Uterus (tissue), 4 donors: ENCODE measurements at places on chromosomes 3 and 15. TPM values are rescaled to one million over a fixed set of nuclear protein-coding genes. Genes with fewer than 3 reads are reported as not detected.

DNA sequence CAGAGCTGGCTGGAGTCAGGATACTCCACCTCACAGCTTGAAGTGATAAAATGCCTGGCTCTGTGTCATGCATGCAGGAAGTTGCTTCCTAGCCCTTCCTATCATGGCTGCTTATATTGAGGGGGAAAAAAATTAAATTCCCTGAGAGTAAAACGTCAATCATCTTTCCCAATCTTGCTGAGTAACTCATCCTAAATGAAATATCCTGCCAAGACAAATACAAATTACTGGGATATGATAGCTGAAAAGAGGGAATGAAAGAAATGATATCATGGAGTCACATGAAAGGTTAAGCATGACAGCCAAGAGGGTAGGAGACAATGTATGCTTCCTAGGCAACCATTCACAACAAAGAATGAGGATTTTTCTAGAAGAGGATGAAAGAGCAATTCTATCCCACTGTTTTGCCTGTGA is 110.6 kb downstream of the ABI3BP start:
- H3K36me3 ChIP-seq = no peaks in the 10 kb centered on the region
- no peak overlapping the region for H3K27ac ChIP-seq
- no peak overlapping the region for H3K4me3 ChIP-seq
- DNase-seq = no peak
- no peaks in the 10 kb centered on the region for H3K27me3 ChIP-seq
- H3K4me1 ChIP-seq = no peaks in the 10 kb centered on the region

GRCh38 chr3:146896711-146897110 is 291.6 kb upstream of the PLSCR5 start:
- H3K36me3 ChIP-seq = no peaks in the 10 kb centered on the region
- no peak for DNase-seq
- no peak overlapping the region for H3K27ac ChIP-seq
- H3K4me3 ChIP-seq = no peak overlapping the region

GRCh38 chr15:96047255-96047931 is 283.1 kb upstream of the NR2F2 start:
- H3K36me3 ChIP-seq = no peaks in the 10 kb centered on the region
- no peaks in the 10 kb centered on the region for H3K4me1 ChIP-seq
- peak; percentile 36 for DNase-seq
- no peaks in the 10 kb centered on the region for H3K27me3 ChIP-seq

DNA sequence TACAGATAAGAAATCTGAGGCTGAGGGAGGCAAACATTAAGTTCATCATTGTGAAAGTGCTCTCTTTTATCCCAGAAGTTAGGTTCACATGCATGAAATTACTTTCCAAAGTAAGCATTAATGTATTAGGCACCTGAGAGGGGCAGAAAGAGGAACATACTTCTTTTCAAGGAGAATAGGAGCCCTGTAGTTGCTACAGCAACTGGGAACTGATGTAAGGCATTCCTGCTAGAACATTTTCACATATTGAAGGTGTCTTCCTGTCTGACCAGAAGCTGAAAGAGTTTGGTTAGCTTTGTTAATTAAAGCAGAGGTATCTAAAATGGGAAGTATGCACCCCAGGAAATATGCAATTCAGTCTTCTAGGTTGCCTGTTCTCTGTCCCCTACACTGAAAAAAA is 65.5 kb upstream of the ZBTB20 start:
- H3K27ac ChIP-seq = no peak overlapping the region
- H3K36me3 ChIP-seq = no peaks in the 10 kb centered on the region
- H3K4me3 ChIP-seq = no peak overlapping the region
- DNase-seq = no peak

- no peak overlapping the region for H3K4me3 ChIP-seq
- no peak for DNase-seq
- H3K4me1 ChIP-seq = no peaks in the 10 kb centered on the region
- H3K36me3 ChIP-seq = no peaks in the 10 kb centered on the region
- H3K27me3 ChIP-seq = no peaks in the 10 kb centered on the region
- H3K27ac ChIP-seq = no peak overlapping the region
These were observed 16.0 kb upstream of the MEGF11 start for GRCh38 chr15:66269326-66270090.

DNA sequence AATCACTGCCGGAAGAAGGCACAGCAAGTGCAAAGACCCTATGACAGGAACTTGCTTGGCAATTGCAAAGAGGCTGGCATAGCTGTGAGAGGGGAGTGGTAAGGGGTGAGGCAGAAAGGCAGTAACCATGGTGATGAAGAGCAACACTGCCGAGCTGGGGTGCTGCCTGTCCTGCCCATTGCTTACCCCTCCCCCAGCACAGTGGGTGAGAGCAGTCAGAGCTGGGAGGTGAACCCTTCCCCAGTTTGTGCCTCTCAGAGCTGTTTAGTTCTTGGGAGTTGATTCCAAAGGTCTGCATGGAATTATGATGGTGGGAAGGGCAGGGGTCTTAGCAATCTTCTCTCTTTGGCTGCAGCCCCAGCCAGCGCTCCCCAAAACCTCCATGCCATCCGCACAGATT is 8.8 kb downstream of the TYRO3 start:
- no peaks in the 10 kb centered on the region for H3K4me1 ChIP-seq
- no peaks in the 10 kb centered on the region for H3K36me3 ChIP-seq
- H3K27ac ChIP-seq = no peak overlapping the region

DNA sequence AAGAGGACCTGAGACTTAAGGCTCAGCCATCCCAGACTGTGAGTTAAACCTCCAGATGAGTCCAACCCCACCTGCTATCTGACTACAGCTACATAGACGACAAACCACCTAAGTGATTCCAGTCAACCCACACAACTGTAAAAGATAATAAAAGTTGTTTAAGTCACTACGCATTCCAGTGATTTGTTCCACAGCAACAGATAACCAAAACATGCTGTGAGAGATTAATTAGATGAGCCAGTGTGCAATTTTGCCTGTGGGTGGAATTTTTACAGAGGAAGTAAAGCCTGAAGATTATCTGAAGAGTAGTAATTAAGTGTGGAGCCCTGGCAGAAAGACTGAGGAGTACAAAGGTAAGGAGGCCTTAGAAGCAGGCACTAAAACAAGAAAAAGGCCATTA is 5.4 kb downstream of the BTBD1 start:
- no peaks in the 10 kb centered on the region for H3K27me3 ChIP-seq
- H3K27ac ChIP-seq = peak overlapping the region; percentile 26
- H3K4me3 ChIP-seq = no peak overlapping the region
- no peaks in the 10 kb centered on the region for H3K36me3 ChIP-seq
- no peak for DNase-seq
- H3K4me1 ChIP-seq = no peaks in the 10 kb centered on the region

DNA sequence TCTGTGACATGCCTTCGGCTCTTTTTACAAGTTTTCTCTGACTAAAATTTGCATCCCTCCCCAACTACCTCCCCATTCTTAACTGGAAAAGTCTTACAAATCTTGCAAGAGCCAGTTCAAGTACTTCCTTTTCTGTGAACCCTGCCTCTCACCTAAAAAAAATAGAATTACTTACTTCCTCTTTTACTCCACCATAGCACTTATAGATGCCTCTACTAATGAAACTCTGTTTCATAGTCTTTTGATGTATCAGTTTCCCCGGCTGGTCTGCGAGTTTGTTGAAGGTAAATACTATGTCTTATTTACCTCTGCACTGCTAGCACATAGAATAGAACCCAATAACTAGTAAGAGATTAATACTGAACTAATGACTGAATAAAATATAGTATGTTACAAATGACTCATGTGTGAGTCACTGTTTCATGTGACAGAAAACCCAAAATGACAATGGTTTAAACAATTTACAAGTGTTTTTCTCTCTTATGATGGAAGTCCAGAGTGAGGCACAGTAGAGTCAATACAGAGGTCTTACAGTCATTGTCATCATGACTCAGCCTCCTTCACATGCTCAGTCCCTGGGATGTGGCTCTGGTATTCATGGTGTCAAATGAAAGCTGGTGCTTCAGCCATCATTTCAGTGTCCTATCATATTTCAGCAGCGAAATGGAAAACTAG is 393.5 kb downstream of the RSL24D1 start:
- DNase-seq = no peak
- no peaks in the 10 kb centered on the region for H3K4me1 ChIP-seq
- H3K36me3 ChIP-seq = no peaks in the 10 kb centered on the region

- no peak overlapping the region for H3K27ac ChIP-seq
- no peaks in the 10 kb centered on the region for H3K4me1 ChIP-seq
These were observed 134.3 kb downstream of the ATP10A start for GRCh38 chr15:25728816-25729215.

- H3K27me3 ChIP-seq = no peaks in the 10 kb centered on the region
- DNase-seq = peak; percentile 43
- H3K4me1 ChIP-seq = no peaks in the 10 kb centered on the region
- H3K36me3 ChIP-seq = no peaks in the 10 kb centered on the region
- no peak overlapping the region for H3K4me3 ChIP-seq
These were observed 281.9 kb upstream of the LRRFIP2 start for GRCh38 chr3:37456270-37456708.

DNA sequence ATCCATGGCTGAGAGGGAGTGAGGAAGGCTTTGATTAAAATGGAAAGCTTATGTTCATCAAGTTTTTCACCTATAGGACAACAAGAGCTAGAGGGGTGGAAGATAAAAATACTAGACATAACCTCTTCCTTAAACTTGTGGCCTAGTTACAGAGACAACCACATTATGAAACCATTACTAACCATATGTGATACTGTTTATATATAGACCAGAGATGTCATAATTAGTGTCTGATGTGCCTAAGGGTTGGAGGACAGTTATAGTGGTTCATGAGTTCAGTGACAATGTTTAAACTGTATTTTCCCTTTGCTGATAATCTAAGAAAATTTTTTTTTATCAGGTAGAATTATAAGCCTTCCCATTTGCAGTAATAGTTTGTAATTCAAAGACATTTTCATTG is 23.7 kb downstream of the PHLDB2 start:
- no peaks in the 10 kb centered on the region for H3K27me3 ChIP-seq
- no peaks in the 10 kb centered on the region for H3K4me1 ChIP-seq
- H3K36me3 ChIP-seq = no peaks in the 10 kb centered on the region
- DNase-seq = no peak
- no peak overlapping the region for H3K4me3 ChIP-seq

- no peak for DNase-seq
- H3K27me3 ChIP-seq = no peaks in the 10 kb centered on the region
- H3K36me3 ChIP-seq = no peaks in the 10 kb centered on the region
These were observed 117.9 kb downstream of the HERC1 start for GRCh38 chr15:63715818-63716217.

GRCh38 chr15:40343512-40343911 is 2.8 kb upstream of the CCDC9B start:
- H3K36me3 ChIP-seq = no peaks in the 10 kb centered on the region
- no peaks in the 10 kb centered on the region for H3K27me3 ChIP-seq
- no peak for DNase-seq
- peak overlapping the region; percentile 48 for H3K27ac ChIP-seq

GRCh38 chr15:63380808-63381282 is 801 bp downstream of the CA12 start:
- H3K27ac ChIP-seq = no peak overlapping the region
- no peaks in the 10 kb centered on the region for H3K4me1 ChIP-seq
- H3K4me3 ChIP-seq = peak overlapping the region; percentile 18
- H3K27me3 ChIP-seq = no peaks in the 10 kb centered on the region
- DNase-seq = no peak
- no peaks in the 10 kb centered on the region for H3K36me3 ChIP-seq

DNA sequence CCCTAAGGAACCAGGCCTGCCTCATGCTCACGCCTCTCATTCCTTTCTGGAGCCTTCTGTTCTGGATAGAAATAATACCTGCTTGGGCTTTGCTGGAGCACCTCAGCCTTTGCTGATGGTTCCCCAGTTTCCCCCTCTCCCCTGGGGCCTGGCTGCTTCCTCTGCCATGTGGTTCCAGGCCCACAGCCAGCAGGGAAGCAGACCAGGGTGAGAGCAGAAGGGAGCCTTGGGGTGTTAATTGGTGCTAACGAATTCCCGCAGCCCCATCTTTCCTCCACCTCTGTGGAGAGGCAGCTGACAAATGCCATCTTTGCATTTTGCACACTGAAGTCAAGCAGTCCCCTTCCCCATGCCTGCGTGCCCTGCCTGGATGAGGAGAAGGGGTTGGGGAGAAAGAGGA is 13.1 kb upstream of the CORO2B start:
- no peak overlapping the region for H3K4me3 ChIP-seq
- no peaks in the 10 kb centered on the region for H3K36me3 ChIP-seq
- no peaks in the 10 kb centered on the region for H3K4me1 ChIP-seq
- H3K27me3 ChIP-seq = no peaks in the 10 kb centered on the region

DNA sequence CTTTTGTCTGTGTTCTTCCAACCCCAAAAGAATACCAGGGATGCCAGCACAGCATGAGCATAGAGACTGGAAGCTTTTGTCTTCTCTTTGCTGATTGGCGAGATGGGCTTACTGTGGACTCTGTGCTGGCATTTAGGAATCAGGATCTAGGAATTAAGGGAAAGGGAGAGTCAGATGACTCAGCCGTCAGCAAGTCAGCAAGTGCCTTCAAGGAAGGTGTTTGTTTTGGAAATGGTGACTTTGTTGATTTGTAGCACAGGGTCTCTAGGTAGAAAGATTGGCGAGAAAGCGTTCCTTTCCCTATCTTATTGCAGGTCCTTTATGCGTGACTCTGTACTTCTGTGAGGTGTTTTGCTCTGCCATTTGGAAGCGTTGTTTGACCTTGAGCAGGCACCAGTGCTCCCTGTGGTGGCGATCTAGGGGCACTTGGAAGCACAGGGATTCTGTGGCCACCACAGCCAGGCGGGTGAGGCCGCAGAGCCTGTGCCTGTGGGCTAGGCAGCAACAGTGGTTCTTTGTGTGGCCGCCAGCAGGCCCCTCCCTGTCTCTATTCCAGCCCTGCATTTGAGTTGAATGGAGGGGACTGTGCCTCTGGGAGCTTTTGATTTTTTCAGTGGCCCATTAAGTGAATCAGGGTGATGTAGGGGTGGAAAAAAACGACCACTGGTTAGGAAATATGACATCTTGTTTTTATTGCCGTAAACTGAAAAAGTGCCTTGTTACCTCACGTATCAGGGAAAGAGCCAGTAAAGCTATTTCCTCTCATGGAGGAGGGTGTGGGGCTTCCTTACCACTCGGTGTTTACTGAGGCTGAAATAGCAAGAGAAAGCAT is 19.0 kb downstream of the FAN1 start:
- no peaks in the 10 kb centered on the region for H3K27me3 ChIP-seq
- H3K4me1 ChIP-seq = no peaks in the 10 kb centered on the region
- no peaks in the 10 kb centered on the region for H3K36me3 ChIP-seq
- H3K4me3 ChIP-seq = no peak overlapping the region
- peak overlapping the region; percentile 16 for H3K27ac ChIP-seq
- DNase-seq = no peak

- H3K4me3 ChIP-seq = no peak overlapping the region
- DNase-seq = no peak
- H3K27ac ChIP-seq = no peak overlapping the region
- H3K4me1 ChIP-seq = no peaks in the 10 kb centered on the region
- H3K36me3 ChIP-seq = no peaks in the 10 kb centered on the region
- no peaks in the 10 kb centered on the region for H3K27me3 ChIP-seq
These were observed 32.5 kb downstream of the PARP15 start for GRCh38 chr3:122609798-122610559.

ZMYND10 gene
- total RNA-seq = 11.4 TPM

TM6SF1 gene
- 2.6 TPM for total RNA-seq

IFT80 gene
- 129 TPM for total RNA-seq

BHLHE40 gene
- total RNA-seq = 12.9 TPM

TPRG1 gene
- total RNA-seq = 7.7 TPM

IL5RA gene
- under 0.01 TPM for total RNA-seq

AGBL1 gene
- total RNA-seq = not detected

EEF1AKMT4 gene
- total RNA-seq = 0.51 TPM

CORO2B gene
- total RNA-seq = 6.2 TPM

PLA2G4E gene
- not detected for total RNA-seq

COL6A5 gene
- not detected for total RNA-seq

ANKUB1 gene
- total RNA-seq = 0.51 TPM
